Esophagus (tissue), 2 donors: ENCODE measurements at places on chromosomes 11 and 22. TPM values are rescaled to one million over a fixed set of nuclear protein-coding genes. Genes with fewer than 3 reads are reported as not detected.

The RASL10A gene
- 0.48 TPM for polyA plus RNA-seq

The RCE1 gene
- polyA plus RNA-seq: 19.5 TPM

The YPEL4 gene
- 0.39 TPM for polyA plus RNA-seq

The APOBEC3H gene
- polyA plus RNA-seq: 0.51 TPM

The SLC6A5 gene
- not detected for polyA plus RNA-seq

The MRTFA gene
- polyA plus RNA-seq: 16.5 TPM

The GUCY1A2 gene
- polyA plus RNA-seq: 0.04 TPM

The PLAAT4 gene
- 12.9 TPM for polyA plus RNA-seq

The LRFN4 gene
- polyA plus RNA-seq: 9.3 TPM

The SERPING1 gene
- 36.5 TPM for polyA plus RNA-seq

The NRIP3 gene
- 0.08 TPM for polyA plus RNA-seq

The MRPL23 gene
- polyA plus RNA-seq: 163 TPM

The FLRT1 gene
- 0.04 TPM for polyA plus RNA-seq

The OR5P2 gene
- polyA plus RNA-seq: not detected

The PTGDR2 gene
- polyA plus RNA-seq: 0.41 TPM

The MOV10L1 gene
- 0.22 TPM for polyA plus RNA-seq

The MORC2 gene
- polyA plus RNA-seq: 19.3 TPM

The FBLN1 gene
- polyA plus RNA-seq: 18.8 TPM

The OR52E8 gene
- polyA plus RNA-seq: not detected

The CCDC87 gene
- polyA plus RNA-seq: 0.12 TPM

The EMID1 gene
- 0.54 TPM for polyA plus RNA-seq

The TYR gene
- not detected for polyA plus RNA-seq

The GRAP2 gene
- polyA plus RNA-seq: 1.3 TPM

The HTR3B gene
- 0.31 TPM for polyA plus RNA-seq

The C11orf91 gene
- polyA plus RNA-seq: 0.21 TPM

The HOATZ gene
- polyA plus RNA-seq: not detected

The TRIM48 gene
- polyA plus RNA-seq: not detected

The MUC5AC gene
- polyA plus RNA-seq: 0.01 TPM

The LMO2 gene
- 20.7 TPM for polyA plus RNA-seq

The ACTN3 gene
- polyA plus RNA-seq: 0.02 TPM

The TMEM184B gene
- polyA plus RNA-seq: 10.8 TPM

The ST14 gene
- polyA plus RNA-seq: 69.6 TPM

The MS4A6E gene
- polyA plus RNA-seq: not detected

The FAM227A gene
- polyA plus RNA-seq: 0.06 TPM

The DNAJC4 gene
- 31.2 TPM for polyA plus RNA-seq

The BRSK2 gene
- polyA plus RNA-seq: 1.1 TPM

The SCGB1D2 gene
- polyA plus RNA-seq: not detected

The VPREB1 gene
- polyA plus RNA-seq: not detected

The KMT5B gene
- 16.8 TPM for polyA plus RNA-seq
